ENCODE measurements at places on chromosomes 7 and 10.

DNA sequence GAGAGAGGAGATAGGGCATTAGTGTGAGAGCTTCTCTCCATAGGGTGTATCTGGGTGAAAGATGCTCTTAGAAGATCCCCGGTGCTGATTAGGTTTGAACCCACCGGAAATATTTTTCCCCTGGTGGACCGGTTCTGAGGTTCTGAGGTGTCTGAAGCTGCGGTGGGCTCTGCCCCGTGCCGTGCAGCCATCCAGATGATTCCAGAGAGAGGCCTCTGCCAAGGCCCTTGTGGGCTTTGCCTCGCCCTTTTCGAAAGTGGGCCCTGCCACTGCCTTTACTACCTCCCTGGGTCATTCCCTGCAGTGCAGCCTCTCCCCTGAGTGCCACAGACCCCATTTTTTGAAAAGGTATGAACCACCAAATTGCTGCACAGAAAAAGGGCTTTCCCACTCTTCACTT, 2.8 kb downstream of the GIMAP8 start:
- DNase-seq, result no peak

- DNase-seq, result no peak
Measured at GRCh38 chr7:86667732-86668131, 24.0 kb downstream of the GRM3 start.

DNA sequence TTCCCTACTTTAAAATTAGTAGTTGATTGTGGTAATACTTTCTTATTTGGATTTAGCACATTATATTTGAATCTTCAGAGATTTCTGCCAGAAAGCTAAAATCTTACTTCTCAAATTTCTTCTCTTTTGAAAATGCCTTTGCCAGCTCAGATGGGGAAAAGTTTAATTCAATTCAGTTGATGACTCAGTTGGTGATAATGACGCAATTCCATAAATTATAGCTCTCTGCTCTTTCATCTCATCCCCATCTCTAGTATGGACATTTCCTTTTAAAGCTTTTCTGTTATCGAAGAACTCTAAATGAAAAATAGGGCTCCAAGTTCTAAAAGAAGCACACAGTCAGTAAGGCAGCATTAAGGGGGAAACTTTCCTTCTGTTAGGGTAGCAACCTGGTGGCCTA, 25.5 kb downstream of the RNLS start:
- no peak for DNase-seq

DNA sequence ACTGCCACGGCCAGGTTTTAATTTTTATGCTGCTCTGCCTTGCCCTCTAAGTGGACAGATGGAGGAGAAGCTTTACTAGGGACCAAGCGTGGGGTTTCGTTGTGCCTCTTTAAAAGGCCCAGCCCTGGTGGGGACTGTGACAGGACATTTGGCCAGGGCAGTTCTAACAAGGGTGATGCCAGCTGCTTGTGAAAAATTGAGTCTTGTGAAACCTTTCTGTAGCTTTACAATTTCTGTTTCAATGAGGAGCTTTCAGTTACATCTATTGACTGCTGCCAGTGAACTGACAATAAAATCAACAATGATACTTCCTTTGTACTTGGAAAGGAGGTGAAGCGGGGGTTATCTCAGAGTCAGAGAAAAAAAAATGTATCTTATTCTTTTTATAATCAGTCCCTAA, 233.1 kb upstream of the CSTF2T start:
- no peak for DNase-seq

DNA sequence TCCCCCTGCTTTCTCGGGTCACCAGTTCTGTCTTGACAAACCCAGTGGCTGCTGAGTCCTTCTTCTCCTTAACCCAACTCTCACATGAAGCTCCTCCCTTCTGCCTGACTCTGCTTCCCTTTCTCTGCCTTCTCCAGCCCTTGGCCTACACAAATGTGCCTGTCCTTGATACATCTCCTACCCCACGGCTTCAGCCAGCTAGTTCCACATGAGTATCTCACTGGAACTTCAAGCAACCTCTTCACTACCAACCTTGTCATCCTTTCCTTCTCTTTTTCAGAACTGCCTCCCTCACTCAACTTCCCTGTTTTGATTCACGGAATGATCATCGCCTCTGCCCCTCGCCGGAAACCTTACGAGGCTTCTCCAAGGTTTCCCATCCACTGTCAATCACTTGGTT, 55.9 kb downstream of the PDIA4 start:
- DNase-seq, result no peak

- DNase-seq, result no peak
Measured at GRCh38 chr10:114332301-114333192, 71.8 kb downstream of the AFAP1L2 start.

DNA sequence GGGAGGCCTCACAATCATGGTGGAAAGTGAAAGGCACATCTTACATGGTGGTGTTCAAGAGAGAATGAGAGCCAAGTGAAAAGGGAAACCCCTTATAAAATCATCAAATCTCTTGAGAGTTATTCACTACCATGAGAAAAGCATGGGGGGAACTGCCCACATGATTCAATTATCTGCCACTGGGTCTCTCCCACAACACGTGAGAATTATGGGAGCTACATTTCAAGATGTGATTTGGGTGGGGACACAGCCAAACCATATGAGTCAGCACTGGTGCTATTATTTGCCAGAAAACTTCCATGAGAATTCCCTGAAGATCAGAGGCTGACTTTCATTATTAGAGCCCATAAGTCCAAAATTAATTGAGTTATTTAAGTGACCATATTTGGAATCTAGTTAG, 1001.2 kb upstream of the POT1 start:
- DNase-seq, result no peak
